Fibroblast of upper back skin (primary cell): ENCODE measurements at places on chromosomes 13 and 19.

- no peak for DNase-seq
Measured at GRCh38 chr13:78341032-78341431, 262.3 kb downstream of the POU4F1 start.

GRCh38 chr13:38688674-38689073 is 1.8 kb downstream of the FREM2 start:
- no peak for DNase-seq

- no peak for DNase-seq
Measured at GRCh38 chr13:60720590-60720989, 323.6 kb downstream of the TDRD3 start.

DNA sequence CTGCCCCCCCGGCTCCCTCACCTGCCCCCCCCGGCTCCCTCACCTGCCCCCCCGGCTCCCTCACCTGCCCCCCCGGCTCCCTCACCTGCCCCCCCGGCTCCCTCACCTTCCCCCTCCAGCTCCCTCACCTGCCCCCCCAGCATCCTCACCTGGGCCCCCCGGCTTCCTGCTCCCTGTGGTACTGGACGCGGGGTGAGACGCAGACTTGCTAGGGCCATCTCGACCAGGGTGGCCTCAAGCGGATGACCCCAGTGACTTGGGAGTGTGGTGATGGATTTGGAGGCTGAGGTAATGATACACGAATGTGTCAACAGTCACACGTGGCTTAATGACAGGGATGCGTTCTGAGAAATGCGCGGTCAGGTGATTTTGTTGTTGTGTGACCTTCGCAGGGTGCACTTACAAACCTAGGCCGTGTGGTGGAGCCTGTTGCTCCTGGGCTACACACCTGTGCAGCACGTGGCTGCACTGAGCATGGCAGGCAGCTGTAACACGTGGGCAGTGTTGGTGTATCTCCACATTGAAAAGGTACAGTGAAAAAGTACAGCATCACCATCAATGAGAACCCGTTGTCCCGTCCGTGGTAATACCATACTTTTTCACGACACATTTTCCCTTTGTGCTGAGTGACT is 197.8 kb downstream of the TEX29 start:
- DNase-seq, result no peak

DNA sequence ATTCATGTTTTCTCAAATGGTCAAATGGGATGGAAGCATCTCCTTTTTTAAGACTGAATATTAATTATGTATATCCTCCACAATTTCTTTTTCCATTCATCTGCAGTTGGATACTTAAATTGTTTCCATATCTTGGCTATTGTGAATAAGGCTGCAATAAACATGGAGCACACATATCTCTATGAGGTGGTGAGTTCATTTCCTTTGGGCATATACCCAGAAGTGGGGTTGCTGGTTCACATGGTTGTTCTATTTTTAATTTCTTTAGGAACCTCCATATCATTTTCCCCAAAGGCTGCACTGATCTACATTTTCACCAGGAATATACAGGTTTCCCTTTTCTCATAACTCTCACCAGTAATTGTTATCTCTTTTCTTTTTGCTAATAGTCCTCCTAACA is 566.3 kb downstream of the KCTD12 start:
- DNase-seq, result no peak

DNA sequence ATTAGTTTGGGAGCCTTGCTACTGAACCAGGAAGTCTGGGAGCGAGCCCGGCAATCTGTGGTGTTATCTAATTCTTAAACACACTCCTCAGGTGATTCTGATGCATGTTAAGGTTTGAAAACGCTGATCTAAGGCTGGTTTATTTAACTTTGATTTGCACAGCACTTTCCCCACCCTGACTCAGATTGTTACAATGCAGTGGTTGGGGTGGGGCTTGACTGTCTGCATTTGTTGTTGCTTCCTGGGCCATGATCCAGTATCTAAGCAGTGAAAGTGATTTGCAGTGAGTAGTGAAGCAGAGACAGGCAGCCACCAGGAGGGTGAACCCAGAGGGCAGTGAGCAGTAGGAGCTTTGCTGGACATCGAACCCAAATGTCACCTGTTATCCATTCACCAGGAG is 81.6 kb upstream of the ARGLU1 start:
- peak; percentile 5 for DNase-seq

DNA sequence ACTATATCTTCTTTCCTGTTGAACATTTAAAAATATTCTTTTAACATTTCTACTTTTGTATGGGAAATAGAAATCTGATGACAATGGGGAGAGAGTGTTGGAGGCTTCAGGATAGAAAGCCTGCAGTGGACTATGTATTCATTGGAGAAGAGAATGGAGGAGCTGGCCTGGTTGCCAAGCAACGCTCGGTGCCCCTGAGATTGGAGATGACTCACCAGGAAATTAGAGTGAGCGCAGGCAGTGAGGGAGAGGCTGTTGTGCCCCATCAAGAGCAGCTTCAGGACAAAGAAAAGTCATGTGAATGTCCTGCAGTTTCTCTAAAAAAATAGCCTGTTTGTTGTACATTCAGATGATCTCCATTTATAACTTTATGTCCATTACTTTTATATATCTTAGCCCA is 48.7 kb upstream of the ZNF835 start:
- DNase-seq, result no peak

DNA sequence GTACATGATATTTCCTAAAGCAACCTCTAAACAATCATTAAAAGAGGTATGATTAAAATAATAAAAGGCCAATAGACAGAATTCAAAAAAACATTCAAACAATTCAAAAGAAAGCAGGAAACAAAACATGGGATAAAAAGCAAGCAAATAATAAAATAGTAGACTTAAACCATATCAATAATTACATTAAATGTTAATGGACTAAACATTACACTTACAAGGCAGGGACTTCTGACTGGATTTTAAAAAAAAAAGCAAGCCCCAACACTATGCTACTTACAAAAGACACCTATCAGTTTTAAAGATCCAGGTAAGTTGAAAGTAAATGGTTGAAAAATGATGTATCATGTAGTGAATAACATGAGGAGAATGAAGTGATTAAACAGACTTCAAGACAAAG is 65.2 kb downstream of the KLF2 start:
- DNase-seq, result no peak

DNA sequence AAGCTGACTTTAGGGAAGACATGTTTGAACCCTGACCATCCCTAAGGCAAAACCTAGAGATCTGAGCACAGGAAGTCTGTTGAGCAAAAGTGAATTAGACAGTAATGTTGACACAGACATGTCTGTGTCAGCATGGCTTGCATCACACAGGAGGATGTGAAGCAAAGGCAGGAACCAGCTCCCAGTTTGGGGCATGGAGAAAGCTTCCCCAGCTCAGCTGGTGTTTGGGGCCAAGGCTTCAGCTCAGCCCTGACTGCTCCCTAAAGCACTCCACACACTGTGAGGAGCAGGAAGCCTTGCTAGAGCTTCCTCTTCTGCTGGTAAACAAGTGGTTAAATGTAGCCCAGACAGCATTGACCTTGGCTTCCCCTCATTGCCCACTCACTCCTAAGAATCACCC is 153.8 kb upstream of the UBL3 start:
- no peak for DNase-seq

- no peak for DNase-seq
Measured at GRCh38 chr19:10752237-10752912, 34.5 kb downstream of the DNM2 start.

DNA sequence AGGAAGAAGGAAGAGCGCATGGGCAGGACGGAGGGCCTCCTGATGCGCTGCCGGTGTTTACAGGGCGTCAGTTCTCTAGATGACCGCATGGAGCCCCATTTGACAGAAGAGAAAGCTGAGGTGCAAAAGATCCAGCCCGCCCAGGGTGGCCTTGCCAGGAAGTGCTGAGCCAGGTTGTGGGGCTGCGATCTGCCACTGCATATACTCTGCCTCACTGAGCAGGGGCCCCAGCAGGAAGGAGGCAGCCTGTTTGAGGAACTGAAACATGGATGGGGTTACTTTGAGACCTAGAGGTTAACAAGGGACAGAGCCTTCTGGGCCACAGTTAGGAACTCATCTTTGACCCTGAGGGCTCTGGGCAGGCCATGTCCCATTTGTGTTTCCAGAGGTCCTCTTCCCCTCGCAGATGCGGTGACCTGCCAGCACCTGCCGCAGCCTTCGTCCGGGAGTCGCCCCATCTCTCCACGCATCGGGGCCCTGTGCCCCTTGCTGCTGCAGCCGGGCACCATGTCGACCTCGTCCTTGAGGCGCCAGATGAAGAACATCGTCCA is 3.2 kb downstream of the EPN1 start:
- DNase-seq, result no peak

GRCh38 chr13:39779337-39780265 is 124.1 kb downstream of the COG6 start:
- DNase-seq, result peak; percentile 68

DNA sequence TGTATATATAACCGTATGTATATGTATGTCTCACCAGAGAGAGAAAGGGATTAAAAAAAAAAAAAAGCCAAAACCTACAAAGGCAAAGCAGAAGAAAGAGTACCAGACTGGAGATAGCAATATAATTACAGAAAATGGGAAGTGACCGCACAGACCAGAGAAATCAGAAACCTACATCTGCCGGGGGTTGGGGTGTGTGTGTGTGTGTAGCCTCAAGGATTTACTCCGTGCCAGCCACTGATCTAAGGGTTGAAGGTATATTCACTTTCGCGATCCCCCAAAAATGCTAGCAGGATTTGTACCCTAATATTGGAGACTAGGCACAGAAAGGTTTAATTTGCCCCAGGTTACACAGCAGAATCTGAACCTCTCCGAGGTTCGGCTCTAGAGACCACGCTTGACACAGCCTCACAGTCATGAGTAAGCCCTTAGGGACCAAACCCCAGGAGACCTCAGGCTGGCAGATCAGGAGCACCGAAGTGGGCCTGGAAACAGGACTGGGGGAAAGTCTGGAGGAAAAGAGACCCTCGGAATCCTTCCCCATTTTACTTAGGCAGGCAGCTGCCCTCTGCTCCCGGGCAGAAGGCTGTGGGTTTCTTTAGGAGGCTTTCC is 14.8 kb downstream of the ARL11 start:
- no peak for DNase-seq

- no peak for DNase-seq
Measured at GRCh38 chr19:7994114-7994513, 11.3 kb downstream of the ELAVL1 start.

DNA sequence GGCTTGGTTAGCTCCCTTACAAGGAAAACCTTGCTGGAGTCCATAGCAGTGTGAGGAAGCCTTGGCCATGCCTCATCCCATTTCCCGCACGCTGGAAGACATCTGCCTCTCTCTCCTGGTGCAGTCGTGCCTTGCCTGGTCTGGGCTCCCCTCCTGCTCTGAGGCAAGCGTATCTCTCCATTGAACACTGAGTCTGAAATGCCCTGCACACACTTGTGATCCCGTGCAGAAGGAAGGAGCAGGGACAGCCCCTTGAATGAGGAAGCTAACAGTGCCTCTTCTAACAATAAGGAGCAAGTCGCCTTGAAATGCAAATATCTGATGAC is 407 bp upstream of the ZNF440 start:
- DNase-seq, result no peak

- DNase-seq, result peak; percentile 46
Measured at GRCh38 chr19:1811472-1811894, 593 bp downstream of the ATP8B3 start.

- no peak for DNase-seq
Measured at GRCh38 chr19:32195706-32196610, 149.5 kb upstream of the ZNF507 start.

DNA sequence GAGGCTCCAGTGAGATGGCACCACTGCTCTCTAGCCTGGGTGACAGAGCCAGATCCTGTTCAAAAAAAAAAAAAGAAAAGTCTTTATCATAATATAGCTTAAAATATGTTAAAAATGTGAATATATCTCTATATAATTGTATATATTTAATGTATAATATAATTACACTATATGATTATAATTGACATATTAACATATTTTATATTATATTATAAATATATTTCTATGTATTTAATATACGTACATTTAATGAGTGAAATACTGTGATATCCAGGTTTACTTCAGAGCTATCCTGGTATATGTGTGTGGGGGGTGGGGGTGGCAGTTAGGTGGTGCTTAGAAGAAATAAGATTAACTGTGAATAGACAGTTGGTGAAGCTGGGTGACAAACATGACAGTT is 35.6 kb upstream of the SPRY2 start:
- DNase-seq, result no peak

GRCh38 chr13:94674609-94675348 is 37.6 kb downstream of the SOX21 start:
- DNase-seq, result peak; percentile 24

- peak; percentile 86 for DNase-seq
Measured at GRCh38 chr19:40403262-40403984, 9.8 kb downstream of the PRX start.

GRCh38 chr13:31236211-31236786 is 36.5 kb downstream of the B3GLCT start:
- DNase-seq, result peak; percentile 37

- peak; percentile 69 for DNase-seq
Measured at GRCh38 chr13:84609716-84610115, 727.4 kb upstream of the SLITRK1 start.

DNA sequence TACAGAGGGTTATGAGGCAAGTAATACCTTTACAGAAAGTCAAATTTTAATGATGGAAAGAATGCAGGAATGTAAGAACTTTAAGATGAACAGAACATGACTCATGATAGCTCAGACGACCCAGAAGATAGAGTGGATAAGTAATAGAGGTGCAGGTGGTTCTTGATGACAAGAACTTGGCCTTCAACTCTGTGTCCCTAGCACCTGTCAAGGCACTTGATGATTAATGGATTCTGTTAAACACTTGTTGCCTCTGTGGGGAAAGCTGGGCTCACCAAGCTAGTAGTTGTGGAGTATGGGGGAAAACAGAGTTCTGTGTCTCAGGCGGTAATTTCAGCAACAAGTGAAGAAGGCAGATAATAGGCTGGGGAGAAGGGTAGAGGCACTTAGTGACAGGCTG is 306.2 kb downstream of the ATP8A2 start:
- DNase-seq, result peak; percentile 1

DNA sequence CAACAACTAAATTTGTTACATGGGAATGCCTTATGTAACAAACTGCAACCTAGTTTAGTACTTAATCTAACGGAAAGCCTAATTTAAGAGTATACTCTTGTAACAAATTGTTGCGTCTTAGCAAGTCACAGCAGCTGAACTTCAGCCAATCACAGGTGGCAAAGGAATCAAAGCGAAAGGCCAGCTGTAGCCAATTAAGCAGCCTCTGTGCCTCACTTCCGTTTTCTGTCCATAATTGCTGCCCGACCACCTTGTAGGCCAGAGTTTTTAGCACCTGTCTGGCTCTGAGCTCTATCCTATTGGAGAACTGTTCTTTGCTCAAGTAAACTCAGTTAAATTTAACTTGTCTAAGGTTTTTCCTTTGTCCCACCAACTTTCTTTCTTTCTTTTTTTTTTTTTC is 18.1 kb upstream of the HSPH1 start:
- no peak for DNase-seq

DNA sequence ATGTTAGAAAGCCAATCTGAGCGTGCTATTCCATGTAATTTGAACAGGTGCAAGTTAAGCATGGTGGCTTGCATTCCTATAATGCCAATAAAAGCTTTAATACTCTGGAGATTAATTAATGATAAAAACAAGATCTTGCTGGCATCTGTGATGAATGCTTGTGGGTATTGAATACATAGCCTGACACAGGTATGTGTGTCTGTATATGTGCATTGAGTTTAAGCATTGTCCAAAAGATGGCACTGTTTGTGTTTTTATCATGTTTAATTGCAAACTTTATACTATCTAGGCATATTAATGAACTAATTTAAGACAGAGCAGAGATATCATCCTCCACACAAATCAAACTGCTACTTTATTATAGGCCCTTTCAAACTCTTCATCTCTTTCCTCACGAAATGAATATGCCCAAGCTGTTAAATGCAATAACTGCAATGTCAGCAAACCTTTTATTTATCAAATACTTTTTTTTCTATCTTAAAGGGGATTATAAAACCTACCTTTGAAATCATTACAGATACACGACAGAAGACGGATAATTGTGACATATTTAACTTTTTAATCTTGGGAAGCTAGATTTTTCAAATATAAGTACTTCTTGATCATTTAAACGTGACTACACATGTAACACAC is 86.5 kb downstream of the TNFSF11 start:
- peak; percentile 29 for DNase-seq
